ENCODE measurements at places on chromosomes 4 and X. TPM values are rescaled to one million over a fixed set of nuclear protein-coding genes. Genes with fewer than 3 reads are reported as not detected.

GRCh38 chr4:94352163-94352562, 9.5 kb upstream of the HPGDS start:
- DNase-seq = no peak

GRCh38 chr4:25535701-25536473, 119.8 kb upstream of the SLC34A2 start:
- no peak for DNase-seq

DNA sequence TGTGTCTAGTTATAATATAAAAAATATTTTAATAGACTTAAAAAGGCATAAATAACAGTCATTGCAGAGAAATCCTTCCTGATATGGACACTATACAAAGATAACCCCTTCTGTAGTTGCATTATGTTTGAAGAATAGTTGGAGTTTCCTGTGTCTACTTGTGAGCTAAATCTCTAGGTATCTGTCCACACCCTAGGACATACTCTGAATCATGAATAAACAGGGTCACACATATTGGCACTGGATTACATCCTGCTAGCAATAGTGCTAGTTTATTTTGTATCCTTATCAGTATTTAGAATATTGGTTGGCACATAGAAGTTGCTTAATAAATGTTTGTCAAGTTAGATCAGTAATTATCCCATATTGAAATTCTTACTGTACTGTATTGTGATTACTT, 173.9 kb downstream of the GRXCR1 start:
- no peak for DNase-seq

DNA sequence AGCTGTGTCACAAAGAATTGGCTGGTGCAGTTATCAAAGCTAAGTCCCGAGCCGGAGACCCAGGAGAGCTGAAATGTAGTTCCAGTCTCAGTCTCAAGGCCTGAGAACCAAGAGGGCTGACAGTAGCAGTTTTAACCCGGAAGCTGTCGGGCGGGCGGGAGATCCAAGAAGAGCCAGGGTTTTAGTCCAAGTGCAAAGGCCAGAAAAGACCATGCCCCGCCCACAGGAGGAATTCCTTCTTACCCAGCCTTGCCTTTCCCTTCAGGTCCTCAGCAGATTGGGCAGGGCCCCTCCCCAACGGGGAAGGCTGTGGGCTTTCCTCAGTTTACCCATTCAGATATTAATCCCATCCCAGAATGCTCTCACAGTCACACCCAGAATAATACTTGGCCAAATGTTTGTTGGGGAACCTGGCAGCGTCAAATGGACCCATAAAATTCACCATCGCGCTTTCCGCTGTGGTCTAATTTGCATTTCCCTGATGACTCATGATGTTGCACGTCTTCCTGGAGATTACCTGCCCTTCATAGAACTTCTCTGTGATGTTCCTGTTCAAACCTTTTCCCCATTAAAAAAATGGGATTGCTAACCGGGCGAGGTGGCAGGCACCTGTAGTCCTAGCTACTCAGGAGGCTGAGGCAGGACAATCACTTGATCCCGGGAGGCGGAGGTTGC, 16.2 kb downstream of the MAEA start:
- DNase-seq = no peak

DNA sequence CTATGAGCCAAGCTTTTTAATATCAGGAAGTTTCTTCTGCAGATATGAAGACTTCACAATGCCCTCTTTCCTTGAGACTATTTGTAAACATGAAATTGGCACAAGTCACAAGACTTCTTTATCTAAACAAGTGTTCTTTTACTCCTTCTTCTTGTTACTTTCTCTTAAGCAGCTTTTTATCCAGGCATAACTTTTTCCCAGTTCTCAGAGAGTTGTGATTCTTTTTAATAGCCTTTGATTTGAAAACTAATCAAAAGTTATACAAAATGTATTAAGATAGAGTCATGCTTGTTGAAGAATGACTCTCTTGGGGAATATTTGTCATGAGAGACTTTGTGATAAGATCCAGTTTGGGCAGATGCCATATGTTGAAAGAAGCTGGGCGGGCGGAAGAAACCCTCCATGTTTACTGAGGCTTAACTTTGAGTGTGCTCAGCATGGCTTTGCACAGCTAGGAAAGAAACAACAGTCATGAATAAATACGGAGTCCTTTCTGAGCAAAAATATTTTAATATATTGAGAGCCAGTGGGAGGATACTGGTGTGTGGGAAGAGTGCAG, 39.3 kb downstream of the SYTL5 start:
- no peak for DNase-seq

- no peak for DNase-seq
Measured at GRCh38 chr4:79317711-79318110, 8.2 kb downstream of the NAA11 start.

GRCh38 chr4:140748171-140748570, 8.0 kb downstream of the TBC1D9 start:
- no peak for DNase-seq

DNA sequence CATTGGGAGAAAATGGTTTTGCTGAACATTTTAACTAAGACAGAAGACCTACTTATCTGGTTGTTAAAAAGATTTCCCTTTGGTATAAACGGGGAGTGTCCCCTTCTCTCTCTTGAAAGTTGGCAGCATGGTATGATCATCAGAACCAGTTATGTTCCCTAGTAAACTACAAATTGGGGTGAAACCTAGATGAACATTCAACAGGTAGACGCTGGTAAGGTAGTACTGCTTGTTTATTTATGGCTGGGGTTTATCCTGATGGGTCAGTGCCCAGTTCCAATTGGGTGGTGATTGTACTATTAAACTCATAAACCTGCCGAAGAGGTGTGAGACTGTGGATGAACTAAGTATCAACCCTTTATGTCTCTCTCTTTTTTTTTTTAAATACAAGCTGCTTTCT, 100.5 kb downstream of the MBNL3 start:
- no peak for DNase-seq

DNA sequence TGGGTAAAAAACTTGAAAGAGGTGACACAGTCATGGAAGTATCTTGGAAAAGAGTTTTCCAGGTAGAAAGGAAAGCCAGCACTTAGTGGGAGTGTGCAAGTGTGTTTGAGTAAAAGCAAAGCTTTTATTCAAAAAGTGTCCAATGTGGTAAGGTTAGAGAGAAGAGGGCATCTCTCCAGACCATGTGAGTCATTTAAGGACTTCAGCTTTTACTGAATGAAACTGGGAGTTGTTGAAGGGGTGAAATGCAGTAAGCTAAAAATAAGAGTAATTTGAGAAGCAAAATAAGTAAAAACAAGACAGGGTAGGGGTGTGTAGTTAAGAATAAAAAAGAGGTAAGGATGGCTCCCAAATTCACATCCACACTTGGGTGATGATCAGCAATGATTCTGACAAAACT, 238.9 kb downstream of the SLC7A11 start:
- no peak for DNase-seq

DNA sequence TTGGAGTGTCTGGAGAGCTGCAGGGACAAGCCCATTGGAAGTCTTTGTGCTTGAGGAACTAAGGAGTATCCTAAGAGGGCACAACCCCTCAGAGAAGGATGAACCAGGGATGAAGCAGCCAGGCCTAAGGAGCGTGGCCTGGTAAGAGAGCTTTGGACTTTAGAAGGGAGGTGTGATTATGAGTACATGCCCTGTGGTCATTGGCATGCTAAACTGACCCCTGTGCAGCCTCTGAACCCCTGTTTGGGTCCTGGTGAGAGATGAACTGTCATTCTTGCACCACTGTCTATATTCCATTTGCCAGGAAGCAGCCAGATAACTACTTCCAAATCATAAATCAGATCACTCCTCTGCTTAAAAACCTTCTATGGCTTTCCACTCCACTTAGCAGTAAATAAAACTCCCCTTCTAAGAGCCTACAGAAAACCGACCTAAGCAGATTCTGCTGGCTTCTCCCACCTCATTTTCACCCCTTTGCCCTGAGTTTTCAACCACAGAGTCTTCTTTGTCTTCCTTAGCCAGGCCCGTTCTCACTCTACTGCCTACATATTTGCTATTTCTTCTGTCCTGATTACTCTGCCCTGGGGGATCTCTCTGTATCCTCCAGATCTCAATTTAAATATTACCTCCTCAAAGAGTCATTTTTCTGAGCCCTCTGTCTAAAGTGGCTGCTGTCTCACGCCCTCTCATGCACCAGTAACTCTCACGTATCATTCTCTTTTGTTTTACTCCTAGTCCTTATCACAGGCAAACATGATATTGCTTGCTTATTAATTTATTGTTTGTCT, 56.7 kb downstream of the MID1IP1 start:
- no peak for DNase-seq

GRCh38 chrX:17923546-17923945, 62.4 kb upstream of the RAI2 start:
- no peak for DNase-seq

DNA sequence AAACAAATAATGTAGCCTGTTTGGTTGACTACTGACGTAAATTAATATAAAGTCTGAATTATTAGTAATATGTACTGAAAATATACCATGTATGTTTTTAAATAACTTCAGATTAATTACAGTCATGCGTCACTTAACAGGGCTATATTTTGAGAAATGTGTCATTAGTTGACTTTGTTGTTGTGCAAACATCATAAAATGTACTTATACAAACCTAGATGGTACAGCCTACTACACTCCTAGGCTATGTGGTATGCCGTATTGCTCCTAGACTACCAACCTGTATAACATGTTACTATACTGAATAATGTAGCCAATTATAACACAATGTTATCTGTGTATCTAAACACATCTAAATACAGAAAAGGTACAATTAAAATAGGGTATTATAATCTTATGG, 66.6 kb downstream of the RNF150 start:
- no peak for DNase-seq

- no peak for DNase-seq
Measured at GRCh38 chr4:22391551-22391950, 124.3 kb downstream of the ADGRA3 start.

GRCh38 chrX:54043541-54044125, 640 bp downstream of the PHF8 start:
- DNase-seq = no peak

- no peak for DNase-seq
Measured at GRCh38 chr4:100299046-100299840, 109.0 kb upstream of the DDIT4L start.

DNA sequence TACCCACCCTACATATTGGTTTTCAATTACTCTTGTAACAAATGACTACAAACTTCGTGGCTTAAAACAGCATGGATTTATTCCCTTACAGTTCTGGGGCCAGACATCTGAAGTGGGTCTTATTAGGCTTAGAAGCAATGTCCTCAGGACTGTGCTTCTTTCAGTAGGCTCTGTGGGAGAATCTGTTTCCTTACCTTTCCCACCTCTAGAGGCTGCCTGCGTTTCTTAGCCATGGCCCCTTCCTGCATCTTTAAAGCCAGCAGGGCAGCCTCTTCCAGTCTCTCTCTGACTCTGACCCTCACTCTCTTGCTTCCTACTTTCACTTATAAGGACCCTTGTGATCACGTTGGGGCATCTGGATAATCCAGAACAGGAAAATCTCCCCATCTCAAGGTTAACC, 252.5 kb upstream of the PGRMC2 start:
- no peak for DNase-seq

DNA sequence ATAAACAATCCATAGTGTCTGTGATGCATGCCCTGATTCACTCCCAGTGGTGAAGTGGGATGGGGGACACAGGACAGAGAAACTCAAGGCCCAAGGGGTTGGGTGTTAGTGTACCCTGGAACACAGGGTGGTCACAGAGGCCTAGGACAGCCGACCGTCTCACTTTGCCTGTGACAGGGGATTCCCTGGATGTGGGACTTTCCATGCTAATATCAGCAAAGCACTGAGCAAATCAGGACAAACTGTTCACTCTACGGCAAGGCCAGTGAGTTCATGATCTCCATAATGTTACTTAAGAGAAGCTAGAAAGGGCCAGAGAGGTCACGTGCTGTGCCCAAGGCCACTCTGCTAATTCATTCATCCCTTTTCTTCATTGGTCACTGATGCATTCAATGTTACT, 158.7 kb upstream of the RBPJ start:
- no peak for DNase-seq

DNA sequence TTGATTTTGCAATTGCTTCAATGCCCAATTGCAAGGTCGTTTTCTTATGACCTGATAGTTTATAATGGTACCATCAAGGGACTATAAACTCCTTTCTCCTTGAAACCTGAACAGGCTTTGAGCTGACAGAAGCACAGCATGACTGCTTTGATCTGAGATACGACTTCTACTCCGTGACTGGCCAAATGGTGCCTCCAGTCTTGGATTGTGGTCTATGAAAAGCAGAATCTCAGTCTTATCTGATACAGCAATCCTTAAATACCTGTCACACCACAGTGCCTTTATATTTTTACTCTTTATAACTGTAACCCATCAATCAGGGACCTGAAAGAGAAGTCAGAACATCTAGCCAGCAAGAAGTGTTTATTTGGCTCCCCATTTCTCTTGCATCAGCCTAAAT, 93.1 kb downstream of the DOCK11 start:
- no peak for DNase-seq

- DNase-seq = no peak
Measured at GRCh38 chrX:136936183-136936549, 55.6 kb upstream of the RBMX start.

DNA sequence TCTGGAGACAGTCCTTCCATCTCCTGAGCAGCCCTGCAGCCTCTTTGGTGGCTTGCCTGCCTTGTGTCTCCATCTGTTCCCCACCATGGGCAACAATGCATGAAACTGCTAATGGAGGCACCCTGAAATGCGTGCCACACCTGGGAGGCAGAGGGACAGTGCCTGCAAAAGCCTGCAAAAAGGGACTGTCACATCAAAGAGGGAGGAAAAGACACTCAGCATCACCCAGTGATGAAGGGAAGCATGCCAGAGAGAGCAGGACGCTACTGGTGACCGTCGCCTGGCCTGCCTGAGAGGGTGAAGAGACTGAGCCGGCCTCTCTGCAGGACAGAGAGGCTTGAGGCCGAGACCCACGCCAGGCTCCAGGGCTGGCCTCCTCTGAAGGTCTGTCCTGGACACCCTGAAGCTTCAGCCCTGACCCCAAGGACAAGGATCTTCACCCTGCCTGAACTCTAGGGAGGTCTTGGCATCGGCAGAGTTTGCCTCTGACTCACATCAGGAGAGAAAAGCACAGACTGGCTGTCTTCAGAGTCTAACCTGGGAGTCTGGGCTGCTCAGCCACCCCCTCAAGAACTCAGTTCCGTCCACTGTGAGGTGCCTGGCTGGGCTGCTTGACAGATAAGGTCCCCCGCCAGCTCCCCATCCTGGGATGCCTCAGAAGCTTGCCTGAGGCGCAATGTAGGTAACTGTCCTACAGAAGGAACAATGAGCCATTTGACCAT, 8.1 kb downstream of the ACSL1 start:
- no peak for DNase-seq

SCML2 gene
- 1.7 TPM for total RNA-seq

ARAP2 gene
- total RNA-seq = 97.4 TPM

CLNK gene
- 0.29 TPM for total RNA-seq

NPY2R gene
- total RNA-seq = not detected

UGT2B7 gene
- total RNA-seq = not detected

C4orf36 gene
- not detected for total RNA-seq

SSX2B gene
- not detected for total RNA-seq

PLP1 gene
- total RNA-seq = not detected

GNRHR gene
- not detected for total RNA-seq

ASB9 gene
- total RNA-seq = not detected

SPACA5 gene
- total RNA-seq = not detected

All from CD4-positive, alpha-beta memory T cell (primary cell).